ENCODE measurements at places on chromosomes 7 and 10. TPM values are rescaled to one million over a fixed set of nuclear protein-coding genes. Genes with fewer than 3 reads are reported as not detected.

DNA sequence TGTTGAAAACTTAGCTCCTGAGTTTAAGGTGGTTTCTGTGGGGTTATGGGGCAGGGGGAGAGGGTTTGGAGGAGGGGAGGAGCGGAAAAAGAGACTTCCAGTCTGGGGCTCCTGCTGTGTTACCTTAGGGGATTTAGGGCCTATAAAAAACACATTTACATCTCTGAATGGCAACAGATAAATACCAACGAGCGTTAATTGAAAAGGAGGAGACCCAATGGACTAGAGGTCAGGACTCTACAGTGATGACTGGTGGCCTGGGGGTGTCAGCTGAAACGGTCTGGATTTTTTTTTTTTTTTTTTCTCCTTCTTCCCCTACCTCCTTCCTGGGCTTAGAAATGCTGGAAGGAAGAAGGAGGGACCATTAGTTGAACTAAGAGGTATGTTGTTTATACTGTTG, 47.4 kb downstream of the AUTS2 start:
- no peak for ATAC-seq

Gene LDB3
- 45.8 TPM for total RNA-seq

Gene MARVELD1
- 61.8 TPM for total RNA-seq

Gene SPDYE5
- total RNA-seq, result not detected

Measured in gastroesophageal sphincter (tissue), 4 donors.